Activated CD8-positive, alpha-beta memory T cell treated with anti-CD3 and anti-CD28 coated beads, Interleukin-2, amount 10 ng/mL, durations not matched to agents 7 days and 5 days (primary cell): ENCODE measurements at places on chromosomes 4 and X.

DNA sequence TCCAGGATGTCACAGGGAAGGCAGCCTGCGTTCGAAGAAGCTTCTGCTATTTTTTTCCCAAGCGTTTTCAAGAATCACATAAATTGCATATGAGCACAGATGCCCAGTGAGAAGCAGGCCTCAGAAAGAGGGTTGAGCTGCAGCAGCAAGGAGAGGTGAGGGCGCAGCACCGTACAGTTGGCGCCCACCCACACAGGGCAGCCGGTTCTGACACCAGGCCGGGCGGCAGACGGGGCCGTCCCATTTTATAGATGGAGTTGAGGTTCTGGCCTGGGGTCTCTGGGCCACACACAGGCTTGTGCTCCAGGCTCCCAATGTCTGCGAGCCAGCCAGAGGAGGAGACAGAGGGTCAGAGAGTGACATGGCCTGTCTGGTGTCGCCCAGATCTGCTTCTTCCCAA is 22.8 kb downstream of the CPZ start:
- DNase-seq = no peak

GRCh38 chr4:73230865-73231517 is 27.6 kb downstream of the ANKRD17 start:
- no peak for DNase-seq

- DNase-seq = no peak
Measured at GRCh38 chrX:118652717-118653116, 74.7 kb upstream of the IL13RA1 start.

DNA sequence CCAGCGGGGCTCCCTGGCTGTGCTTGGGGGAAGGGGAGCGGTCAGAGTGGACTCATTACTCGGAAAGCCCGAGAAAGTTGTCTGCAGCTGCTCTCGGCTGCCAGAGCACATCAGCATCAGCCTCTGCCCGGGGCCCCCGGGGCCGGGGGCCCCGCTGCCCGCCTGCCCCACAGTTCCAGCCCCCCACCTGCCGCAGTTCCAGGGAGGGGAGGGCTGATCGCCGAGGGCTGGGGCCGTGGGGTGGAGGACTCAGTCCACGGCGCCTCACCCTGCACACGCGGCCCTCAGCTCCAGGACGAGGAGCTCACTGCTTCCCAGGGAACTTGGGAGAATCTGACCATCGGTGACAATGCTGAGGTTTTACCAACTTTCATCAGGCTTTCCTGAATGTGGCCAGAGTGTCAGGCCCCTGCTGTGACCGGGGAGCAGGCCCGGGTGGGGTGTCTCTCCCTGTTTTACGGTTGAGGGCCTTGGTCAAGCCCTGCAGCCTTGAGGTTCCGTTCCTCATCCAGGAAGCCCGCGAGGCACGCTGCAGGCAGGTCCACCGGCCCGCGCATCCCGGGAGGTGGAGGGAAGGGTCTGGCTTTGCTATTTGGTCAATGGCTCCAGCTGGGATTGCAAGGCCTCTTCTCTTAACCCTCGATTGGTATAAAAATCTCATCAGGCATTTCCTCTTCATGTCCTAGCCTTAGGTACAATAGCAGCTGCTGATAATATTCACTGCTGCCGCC is 57.2 kb downstream of the CPZ start:
- DNase-seq = peak; percentile 8

DNA sequence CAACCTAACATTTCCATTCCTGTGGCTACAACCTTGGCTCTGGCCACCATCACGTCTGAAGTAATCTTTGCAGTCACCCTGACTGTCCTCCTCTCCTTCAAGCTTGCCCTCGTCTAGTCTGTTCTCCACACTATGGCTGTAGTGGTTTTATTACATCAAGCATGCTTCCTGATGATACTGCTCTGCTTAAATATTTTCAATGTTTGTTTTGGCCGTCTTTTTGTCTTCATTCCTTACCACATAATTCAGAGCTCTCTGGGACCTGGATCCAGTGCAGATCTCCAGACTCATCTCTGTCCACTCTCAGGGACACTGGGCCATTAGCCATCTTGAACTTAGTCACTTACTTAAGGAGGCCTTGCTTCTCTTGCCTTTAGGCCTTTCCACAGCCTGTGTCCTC is 27.7 kb upstream of the FREM3 start:
- DNase-seq = no peak

- DNase-seq = no peak
Measured at GRCh38 chr4:15413010-15413622, 14.7 kb upstream of the C1QTNF7 start.

- DNase-seq = no peak
Measured at GRCh38 chrX:14420841-14421240, 108.5 kb upstream of the GLRA2 start.

DNA sequence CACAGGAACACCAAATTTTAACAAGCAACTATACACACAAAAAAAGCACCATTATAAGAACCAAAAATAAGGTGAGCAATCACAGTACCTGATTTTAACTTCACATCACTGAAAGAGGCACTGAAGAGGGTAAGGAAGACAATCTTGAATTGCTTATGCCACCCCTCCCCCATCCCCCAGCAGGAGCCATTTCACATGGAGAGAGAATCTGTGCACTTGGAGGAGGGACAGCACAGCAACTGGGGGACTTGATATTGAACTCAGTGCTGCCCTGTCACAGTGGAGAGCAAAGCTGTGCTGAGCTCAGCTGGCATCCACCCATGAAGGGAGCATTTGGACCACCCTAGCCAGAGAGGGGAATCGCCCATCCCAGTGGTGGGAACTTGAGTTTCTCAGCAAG is 56.0 kb downstream of the NUDT11 start:
- no peak for DNase-seq

- no peak for DNase-seq
Measured at GRCh38 chr4:32073542-32073941, 1353.4 kb downstream of the PCDH7 start.

DNA sequence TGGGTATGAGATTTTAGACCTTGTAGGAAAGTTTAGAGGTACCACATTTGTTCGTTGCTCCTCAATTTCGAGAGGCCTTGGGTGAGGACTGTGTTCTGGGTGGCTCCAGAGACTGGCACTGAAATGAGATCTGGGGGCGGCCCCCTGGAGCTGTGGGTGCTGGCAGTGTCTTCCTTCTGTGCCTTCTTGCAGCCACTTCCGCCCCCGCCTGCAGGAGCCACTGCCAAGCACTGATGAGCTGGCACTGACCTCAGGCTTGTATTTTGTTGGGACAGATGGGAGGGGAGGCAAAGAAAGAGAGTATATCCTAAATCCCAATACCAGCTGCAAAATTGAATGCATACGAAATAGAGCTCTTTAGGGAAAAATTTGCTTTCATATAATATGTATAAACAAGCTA is 64.5 kb upstream of the CLDN34 start:
- no peak for DNase-seq

DNA sequence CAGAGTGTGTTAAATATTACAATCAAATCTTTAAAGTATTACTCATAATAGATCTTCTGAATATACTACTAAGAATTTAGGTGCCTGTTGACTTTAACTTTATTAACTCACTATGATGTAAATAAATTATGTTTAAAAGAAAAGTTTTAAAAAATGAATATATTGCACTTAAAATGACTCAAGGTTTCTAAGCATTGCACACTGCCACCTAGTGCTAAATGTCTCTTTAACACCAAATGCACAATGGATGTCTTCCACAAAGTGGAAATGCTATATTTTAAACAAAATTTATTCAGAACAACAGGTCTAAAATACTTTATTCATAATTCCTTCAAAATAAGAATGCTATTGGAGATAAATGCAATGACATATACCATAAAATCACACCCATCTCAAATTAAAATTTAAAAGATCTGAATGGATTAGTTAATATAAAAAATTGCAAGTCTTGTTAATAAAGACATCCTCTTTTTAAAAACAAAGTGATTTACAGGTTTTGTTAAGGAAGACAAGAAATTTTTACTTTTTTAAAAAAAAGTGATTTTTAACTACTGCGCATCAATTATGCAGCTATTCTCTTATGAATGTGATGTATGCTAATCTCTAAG is 5.5 kb downstream of the INPP4B start:
- DNase-seq = no peak

GRCh38 chr4:8878421-8878820 is 6.8 kb upstream of the HMX1 start:
- DNase-seq = no peak

GRCh38 chr4:26474551-26474950 is 15.7 kb downstream of the CCKAR start:
- DNase-seq = no peak

- no peak for DNase-seq
Measured at GRCh38 chr4:144399927-144400326, 246.0 kb upstream of the HHIP start.

- DNase-seq = no peak
Measured at GRCh38 chr4:17490575-17491059, 21.3 kb downstream of the QDPR start.

DNA sequence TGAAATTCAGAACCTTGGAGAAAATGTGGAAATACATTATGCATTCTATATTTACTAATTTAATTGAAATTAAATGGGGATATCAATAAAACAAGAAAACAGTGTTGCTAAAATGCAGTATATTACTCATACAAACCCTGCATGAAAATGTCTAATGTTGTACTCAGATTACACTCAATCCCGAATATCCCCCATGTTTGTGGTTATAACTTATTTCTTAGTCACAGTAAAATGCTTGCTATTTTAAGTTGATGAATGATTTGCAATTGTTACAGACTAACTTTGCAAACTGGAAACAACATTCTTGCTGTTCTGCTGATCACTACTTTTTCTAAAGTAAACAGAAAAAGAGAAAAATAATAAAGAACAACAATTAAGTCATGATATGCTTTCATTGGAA is 33.1 kb upstream of the ANXA10 start:
- no peak for DNase-seq

DNA sequence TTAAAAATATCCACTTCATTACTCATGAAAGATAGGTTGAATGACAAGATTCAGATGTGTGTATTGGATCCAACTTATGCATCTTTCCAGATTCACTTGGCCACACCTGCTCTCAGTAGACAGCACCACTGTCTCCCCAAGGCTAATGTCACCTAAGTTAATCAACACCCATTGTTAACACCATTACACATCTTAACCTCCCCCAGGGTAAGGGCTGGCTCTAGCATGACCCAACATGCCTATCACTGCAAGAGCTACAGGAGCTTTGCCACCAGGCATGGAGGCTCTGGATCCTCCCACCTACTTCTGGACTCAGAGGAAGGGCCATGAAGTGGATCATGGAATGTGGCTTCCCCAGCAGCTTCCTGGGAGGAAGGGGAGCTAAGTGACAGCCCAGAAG is 32.8 kb upstream of the LSM6 start:
- DNase-seq = no peak

DNA sequence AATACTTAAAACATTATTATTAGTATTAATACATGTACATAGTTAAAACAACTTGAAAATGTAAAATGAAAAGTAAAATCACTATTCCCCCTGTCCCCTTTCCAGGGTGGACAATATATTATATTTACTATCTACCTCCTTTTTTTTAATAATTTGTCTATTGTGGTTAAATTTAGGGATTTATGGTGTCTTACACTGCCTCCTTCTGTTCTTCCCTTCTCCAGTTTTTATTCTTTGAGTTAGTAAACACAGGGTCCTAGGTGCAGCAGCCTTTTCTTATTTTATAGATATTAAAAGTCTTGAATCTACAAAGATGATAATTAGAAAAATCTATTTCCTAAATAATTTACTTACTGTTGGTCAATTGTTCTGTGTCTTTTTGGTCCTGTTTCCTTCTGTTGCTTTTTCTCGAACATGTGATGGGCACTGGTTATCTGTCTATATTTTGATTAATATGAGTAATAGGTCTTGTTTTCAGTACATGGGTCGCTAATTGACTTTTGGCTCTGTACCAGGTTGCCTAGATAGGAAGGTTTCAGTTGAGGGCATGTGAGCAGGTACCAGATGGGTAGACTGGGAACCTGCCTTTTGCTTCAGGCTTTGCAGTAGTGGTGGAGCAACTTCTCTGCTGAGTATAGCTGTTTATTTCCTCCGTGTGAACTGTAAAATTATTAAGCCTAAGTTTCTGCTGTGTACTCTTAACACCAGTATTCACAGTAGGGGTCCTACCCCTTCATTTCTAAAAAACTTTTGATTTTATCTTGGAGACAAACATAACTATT is 1.1 kb downstream of the NUDT9 start:
- no peak for DNase-seq

DNA sequence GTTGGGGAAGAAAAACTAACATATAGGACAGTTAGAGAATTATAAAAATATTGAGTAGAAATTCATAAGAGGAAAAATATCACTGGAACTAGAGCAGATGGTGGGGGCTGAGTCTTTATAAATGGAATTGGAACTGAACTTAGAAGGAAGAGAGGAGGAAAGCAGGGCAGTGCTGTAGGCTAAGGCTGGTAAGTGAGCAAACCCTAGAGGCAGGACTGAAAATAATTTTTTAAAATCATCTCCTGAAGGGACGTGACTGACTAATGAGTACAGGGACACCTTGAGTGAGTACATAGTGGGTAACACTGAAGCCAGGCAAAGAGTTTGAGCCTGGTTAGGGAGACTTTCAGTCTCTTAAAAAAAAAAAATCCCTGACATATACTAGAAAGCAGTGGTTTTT is 63.3 kb downstream of the GALNT7 start:
- DNase-seq = no peak

DNA sequence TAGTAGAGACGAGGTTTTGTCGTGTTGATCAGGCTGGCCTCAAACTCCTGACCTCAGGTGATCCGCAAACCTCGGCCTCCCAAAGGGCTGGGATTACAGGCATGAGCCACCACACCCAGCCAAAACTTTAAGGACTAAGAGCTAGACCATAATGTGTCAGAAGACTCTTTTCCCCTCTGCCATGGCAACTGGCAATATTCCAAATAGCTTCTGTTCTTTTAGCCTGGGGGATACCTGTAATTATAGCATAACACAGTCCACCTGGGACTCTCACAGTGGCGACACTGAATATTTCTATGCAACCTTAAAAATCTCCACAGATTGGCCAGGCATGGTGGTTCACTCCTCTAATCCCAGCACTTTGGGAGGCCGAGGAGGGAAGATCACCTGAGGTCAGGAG is 45.5 kb upstream of the RBM47 start:
- DNase-seq = no peak

DNA sequence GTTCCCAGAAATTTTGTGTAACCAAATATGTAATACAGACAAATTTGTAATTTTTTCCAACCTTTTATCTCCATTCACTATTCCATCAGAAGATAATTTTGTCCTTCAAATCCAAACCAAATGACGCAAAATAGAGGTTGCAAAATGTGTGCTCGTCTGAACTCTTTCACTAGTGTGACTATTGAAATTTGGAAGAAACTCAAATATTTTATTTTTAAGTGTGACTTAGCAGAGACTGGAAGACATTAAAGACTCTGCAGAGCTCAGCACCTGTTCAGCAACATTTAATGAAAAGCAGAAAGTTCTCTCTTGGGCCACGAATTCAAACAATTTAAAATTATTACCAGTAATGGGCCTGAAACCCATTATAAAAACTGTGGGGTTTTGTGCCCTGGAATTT is 30.0 kb upstream of the APELA start:
- no peak for DNase-seq
